ENCODE measurements at places on chromosomes 16 and 17. TPM values are rescaled to one million over a fixed set of nuclear protein-coding genes. Genes with fewer than 3 reads are reported as not detected.

The CALB2 gene
- 0.25 TPM for total RNA-seq

The RPGRIP1L gene
- total RNA-seq: 22.0 TPM

The C16orf82 gene
- total RNA-seq: not detected

The CCL17 gene
- total RNA-seq: not detected

The TBC1D26 gene
- 2.8 TPM for total RNA-seq

DNA sequence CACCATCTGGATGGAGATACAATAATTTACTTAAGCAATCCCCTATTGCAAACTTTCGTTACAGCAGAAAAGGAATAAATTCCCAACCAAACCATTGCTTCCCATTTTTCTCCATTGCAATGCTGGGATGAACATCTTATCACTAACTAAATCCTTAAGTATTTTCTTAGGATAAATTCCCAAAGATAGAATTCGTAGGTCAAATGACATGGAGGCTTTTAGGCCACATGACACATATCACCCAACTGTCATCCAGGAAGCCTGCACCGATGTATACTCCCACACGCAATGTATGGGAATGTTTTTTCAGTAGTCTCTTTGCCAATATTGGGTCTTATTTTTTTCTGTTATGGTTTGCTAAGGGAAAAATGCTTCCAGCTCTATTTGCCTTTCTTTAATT is 1.6 kb upstream of the TLCD2 start:
- no peak for DNase-seq

DNA sequence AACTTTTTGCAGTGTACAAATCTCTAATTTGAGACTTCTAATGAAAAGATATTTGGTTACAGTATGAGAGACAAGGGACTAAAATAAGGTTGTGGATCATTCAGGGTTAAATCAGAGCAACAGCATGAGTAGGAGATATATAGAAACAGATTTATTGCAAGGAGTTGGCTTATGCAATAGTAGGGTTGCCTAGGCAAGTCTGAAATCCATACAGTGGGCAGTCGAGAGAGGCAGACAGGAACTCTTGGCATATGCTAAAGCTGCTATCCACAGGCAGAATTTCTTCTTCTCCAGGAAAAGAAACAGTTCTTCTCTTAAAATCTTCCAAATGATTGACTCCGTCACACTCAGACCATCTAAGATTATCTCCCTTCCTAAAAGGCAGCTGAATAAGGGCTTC is 500.8 kb downstream of the MAF start:
- no peak for DNase-seq

DNA sequence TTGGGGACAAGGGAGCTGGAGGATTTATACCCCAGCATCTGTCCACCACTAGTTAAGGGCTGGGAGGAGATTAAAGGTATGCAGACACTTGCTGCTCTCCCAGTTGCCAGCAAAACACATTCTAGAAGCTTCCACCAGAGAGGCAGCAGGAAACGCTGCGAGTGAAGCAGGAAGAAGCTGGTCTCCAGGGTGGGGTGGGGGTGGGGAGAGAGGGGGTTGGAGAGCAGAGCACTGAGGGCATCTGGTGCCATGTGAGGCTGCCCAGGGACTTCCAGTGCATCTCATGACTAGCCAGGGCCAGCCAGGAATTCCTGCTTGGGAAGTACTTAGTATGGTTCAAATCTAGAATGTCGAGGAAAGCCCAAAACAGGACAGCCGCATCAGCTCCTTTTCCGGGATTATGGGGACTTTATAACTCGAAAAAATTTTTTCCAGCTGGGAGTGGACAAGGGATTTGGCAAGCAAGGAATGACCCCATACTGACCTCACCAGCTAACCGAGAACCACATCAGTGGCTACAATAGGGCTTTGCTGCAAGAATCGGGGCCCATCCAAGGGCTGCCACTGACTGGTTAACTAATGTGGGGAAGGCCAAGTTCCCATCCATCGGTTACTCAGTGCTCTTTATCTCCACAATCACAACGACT is 26.2 kb upstream of the AXIN2 start:
- no peak for DNase-seq

DNA sequence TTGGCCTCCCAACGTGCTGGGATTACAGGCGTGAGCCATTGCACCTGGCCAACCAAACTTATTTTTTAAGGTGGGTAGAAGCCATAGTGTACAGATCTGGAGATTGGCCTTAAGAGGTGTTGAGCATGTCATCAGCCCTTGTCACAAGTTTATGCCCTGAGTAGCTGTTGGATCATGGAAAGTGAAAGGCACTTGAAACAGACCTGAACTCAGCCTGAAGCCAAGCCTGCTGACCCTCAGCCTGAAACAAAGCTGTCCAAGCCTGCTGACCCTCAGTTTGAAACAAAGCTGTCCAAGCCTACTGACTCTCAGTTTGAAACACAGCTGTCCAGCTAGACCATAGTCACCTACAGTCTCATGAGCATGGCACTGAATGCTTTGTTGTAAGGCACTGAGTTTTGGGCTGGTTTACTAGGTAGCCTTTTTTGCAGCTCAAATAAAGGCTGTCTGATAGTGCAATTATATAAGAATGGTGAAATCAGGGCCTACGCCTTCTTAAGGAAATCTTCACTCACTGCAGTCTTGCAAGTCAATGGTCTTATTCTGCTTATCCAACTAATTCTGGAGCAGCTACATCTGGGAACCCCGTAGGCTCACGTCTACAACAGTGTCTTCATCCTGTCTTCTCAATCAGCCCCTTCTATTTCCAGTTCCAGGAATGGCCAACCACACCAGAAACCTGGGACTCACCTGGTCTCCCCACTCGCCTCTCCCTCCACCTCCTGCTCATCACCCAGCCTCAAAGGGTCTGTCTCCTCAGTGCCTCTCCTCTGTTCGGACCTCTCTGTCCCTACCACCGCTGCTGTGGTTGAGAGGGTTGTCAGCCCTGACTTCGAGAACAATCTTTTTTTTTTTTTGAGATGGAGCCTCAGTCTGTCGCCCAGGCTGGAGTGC is 2.9 kb upstream of the NPIPB15 start:
- no peak for DNase-seq

DNA sequence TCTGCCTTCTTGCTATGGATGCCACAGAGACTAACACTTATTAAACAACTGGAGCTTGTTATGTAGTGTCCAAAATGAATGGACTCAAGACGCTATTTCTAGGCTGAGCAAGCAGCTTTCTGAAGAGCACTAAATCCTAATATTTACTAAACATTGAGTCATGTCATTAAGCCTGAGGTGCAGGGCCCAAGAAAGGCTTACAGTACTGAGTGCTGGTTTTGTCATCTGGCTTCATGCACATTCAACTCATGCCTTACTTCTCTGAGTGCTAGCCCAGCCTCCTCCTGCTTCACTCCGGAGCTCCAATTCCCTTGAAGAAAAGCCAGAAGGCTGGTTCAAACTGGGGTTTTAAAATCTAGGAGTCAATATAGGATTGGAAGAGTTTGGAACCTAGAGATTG is 363.3 kb upstream of the CDH5 start:
- no peak for DNase-seq

GRCh38 chr17:61444831-61445230 is 7.4 kb upstream of the TBX4 start:
- DNase-seq: no peak

GRCh38 chr17:43832168-43832975 is 574 bp downstream of the MPP3 start:
- no peak for DNase-seq
